A673 (cell line): ENCODE measurements at places on chromosomes 1 and 21. TPM values are rescaled to one million over a fixed set of nuclear protein-coding genes. Genes with fewer than 3 reads are reported as not detected.
A peak's percentile ranks its signal among the peaks of the same experiment; 100 is the strongest.

DNA sequence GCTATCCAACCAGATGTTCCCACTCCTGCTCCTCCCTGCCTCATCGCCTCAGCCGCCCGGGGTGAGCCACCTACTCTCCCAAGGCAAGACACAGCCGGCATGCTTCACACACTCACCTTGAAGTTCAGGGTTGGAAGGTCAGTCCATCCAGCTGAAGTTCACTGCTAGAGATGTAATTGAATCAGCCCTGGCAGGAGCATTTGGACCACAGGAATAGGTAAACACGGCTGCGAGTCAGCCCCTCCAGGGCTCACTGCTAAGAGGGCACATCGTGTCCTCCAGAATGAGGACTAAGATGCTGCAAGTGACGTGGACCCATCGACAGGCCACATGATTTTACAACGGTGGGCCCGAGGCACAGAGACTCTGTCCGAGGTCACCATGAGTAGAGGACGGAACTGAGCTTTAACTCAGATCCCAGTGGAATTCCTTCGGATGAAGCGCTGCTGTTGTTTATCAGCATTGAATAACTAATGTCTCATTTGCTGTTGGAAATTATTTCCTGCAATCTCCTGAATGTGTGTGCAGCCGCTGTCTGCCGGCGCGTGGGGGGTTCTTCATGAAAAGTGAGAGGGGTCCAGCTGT lies 41.9 kb downstream of the RSPH1 start:
- no peak for DNase-seq

DNA sequence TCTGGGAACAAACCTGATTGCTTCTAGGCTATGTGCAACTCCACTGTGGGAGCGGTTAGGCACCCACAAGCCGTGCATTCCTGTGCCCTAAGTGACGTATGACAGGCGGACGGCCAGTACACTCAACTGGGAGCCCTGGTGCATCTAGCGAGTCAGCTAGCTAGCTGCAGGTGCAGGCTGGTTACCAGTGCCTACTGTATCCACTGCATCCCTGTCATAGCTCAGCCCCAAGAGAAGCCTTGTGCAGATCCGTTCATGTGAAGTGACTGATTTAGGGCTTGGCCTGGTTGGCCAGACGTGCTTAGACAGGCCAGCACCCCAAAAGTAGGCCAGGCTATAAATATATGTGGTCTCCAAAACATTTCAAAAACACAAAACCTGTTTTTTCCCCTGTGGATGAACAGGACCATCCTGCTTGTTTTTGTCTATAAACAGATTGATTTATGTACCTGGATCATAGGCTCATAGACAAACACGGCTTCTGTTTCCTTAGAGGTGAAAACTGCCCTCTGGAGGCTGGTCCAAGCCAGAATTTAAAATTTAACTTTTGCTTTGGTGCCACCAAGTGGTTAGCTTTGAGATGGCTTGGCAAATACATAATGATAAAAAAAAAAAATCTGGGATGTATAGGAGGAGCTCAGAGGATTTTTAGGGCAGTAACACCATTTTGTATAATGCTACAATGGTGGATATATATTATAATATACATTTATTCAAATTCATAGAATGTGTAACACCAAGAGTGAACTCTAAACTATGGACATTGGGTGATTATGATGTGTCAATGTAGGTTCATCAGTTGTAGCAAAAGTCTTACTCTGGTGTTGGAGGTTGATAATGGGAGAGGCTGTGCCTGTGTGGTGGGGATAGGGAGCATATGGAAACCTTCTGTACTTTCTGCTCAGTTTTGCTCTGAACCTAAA lies 68.5 kb downstream of the GIPC2 start:
- peak; percentile 82 for DNase-seq

- DNase-seq = no peak
Measured at GRCh38 chr1:57162607-57163261, 196.9 kb upstream of the C8B start.

GRCh38 chr1:112620377-112620695 lies 704 bp downstream of the CAPZA1 start:
- DNase-seq = no peak

GRCh38 chr21:15057285-15057684 lies 7.5 kb downstream of the NRIP1 start:
- DNase-seq = no peak

DNA sequence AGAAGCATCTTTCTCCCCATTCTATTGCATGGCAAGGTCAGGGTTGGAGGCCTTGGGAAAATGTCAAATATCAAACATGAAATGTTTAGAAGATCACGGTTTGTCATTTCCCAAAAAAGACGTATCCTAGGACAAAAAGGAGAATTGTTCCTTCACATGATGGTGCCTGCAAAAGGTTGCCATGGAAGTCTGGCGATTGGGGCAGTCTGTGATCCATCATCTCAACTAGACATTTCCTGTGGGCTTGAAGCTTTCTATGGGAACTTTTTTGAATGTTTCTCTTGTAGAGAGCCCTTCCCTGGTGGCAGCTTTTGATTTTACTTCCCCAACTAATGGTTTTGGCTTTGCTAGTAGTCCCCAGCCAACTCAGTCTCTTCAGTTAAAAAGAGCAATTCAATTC lies 106.3 kb downstream of the TGFB2 start:
- no peak for DNase-seq

GRCh38 chr1:27153927-27154358 lies 982 bp downstream of the SLC9A1 start:
- DNase-seq = no peak

GRCh38 chr1:18874600-18874999 lies 15.1 kb upstream of the TAS1R2 start:
- DNase-seq = no peak

- no peak for DNase-seq
Measured at GRCh38 chr1:74593887-74594866, 79.4 kb downstream of the ERICH3 start.

CFAP107 gene
- total RNA-seq = not detected in 2 replicates
